ENCODE measurements at places on chromosomes 11 and 22. TPM values are rescaled to one million over a fixed set of nuclear protein-coding genes. Genes with fewer than 3 reads are reported as not detected.

Gene SPDYC
- total RNA-seq = not detected

Gene LDHAL6A
- not detected for total RNA-seq

Gene SCN3B
- total RNA-seq = 118 TPM

Gene OR5D16
- total RNA-seq = not detected

Gene CHRM1
- total RNA-seq = not detected

Gene PHOX2A
- total RNA-seq = 12.0 TPM

Gene ARHGAP8
- 0.59 TPM for total RNA-seq

Gene EIF1AD
- 37.6 TPM for total RNA-seq

Gene ARRB1
- 38.0 TPM for total RNA-seq
